Activated CD4-positive, alpha-beta T cell treated with anti-CD3 and anti-CD28 coated beads, Interleukin-2, amount 10 ng/mL, durations not matched to agents 7 days and 5 days (primary cell): ENCODE measurements at places on chromosomes 7 and 10. TPM values are rescaled to one million over a fixed set of nuclear protein-coding genes. Genes with fewer than 3 reads are reported as not detected.

Gene CTBP2
- total RNA-seq: not detected

Gene GPC2
- 20.9 TPM for total RNA-seq

DNA sequence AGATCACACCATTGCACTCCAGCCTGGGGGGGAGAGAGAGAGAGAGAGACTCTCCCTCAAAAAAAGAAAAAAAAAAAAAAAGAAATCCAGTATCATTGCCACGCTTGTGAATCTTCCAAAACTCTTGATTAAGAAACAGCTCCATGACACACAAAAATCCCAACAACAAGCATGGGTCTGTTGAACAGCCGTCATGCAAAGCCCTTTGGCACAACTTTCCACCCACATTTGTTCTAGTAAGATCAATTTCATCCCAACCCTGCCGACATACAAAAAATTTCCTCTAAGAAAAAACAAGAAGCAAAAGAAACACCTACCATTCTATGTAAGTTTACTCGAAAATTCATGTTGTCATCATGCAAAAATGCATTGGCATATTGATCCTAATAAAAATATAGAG is 62.8 kb downstream of the ARMH3 start:
- H3K36me3 ChIP-seq: peaks cover 25% of the 10 kb centered on the region
- no peak overlapping the region for H3K27ac ChIP-seq
- H3K4me3 ChIP-seq: no peak overlapping the region

DNA sequence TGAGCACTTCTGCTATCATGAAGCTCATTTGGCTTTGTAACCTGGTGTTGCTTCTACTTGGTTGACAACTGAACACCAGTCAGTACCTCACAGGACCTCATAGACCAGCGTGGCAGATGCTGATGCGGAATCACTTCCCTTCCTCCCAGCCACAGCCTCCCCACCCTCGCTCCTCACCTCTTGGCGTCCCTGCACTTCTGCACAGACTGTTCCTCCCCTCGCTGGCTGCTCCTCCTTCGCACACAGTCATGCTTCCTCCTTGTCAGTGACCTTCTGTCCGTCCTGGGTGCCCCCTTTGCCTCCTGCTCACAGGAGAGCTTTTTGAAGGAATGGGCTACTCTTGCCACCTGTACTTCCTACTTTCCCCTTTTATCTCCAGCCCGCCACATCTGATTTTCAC is 61.4 kb upstream of the CTBP2 start:
- no peaks in the 10 kb centered on the region for H3K36me3 ChIP-seq
- no peaks in the 10 kb centered on the region for H3K4me1 ChIP-seq

DNA sequence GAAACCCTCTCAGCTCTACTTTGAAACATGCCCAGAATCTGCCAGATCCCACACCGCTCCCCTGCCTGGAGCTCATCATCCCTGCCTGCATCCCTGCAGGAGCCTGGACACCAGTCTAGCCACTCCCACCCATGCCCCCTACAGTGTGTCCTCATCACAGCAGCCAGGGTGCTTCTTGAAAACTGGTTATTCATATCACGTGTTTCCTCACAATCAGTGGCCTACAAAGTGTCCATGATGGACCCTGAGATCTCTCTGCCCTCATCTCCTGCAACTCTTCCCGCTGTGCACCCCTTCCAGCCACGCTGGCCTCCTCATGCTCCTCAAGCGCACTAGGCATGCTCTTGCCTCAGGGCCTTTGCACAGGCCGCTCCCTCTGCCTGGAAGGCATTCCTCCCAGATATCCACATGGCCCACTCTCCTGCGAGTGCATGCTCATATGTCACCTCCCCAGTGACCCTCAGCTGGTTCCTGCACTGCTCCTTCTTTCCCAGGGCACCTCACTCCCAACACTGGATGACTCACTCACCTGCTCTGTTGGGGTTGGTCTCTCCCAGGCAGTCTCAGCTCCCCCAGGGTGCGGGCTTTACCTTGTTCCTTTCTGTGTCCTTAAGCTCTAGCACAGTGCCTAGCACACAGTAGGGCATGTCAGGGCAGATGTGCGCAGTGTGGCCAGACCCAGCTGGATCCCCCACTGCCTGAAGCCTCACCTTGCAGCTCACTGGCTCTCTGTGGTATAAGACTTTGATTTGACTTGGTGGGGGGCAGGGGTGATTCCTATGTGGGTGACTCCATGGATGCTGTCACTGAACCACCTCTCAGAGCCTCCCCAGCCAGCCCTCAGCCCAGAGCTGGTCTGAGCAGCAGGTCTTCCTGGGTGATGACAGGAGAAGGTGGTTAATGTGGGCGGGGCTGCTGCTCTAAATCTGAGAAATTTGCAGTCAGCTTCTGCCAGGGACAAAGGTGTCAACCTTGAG is 37.3 kb downstream of the CDH23 start:
- no peak overlapping the region for H3K27ac ChIP-seq
- no peak overlapping the region for H3K4me3 ChIP-seq
- no peak for DNase-seq
- H3K4me1 ChIP-seq: no peaks in the 10 kb centered on the region
- no peaks in the 10 kb centered on the region for H3K36me3 ChIP-seq

- H3K4me3 ChIP-seq: no peak overlapping the region
- no peak for DNase-seq
- peaks cover 10% of the 10 kb centered on the region for H3K27me3 ChIP-seq
- no peaks in the 10 kb centered on the region for H3K4me1 ChIP-seq
Observed at GRCh38 chr10:129945941-129946760, 17.9 kb downstream of the EBF3 start.

GRCh38 chr7:80614851-80615271 is 23.6 kb upstream of the CD36 start:
- H3K27ac ChIP-seq: no peak overlapping the region
- peaks cover 3% of the 10 kb centered on the region for H3K27me3 ChIP-seq
- H3K36me3 ChIP-seq: no peaks in the 10 kb centered on the region
- no peak overlapping the region for H3K4me3 ChIP-seq
- DNase-seq: no peak
- no peaks in the 10 kb centered on the region for H3K4me1 ChIP-seq

GRCh38 chr10:113028456-113029440 is 78.7 kb downstream of the TCF7L2 start:
- no peaks in the 10 kb centered on the region for H3K36me3 ChIP-seq
- H3K4me3 ChIP-seq: no peak overlapping the region
- H3K27ac ChIP-seq: no peak overlapping the region
- H3K4me1 ChIP-seq: no peaks in the 10 kb centered on the region
- DNase-seq: no peak
- peaks cover 33% of the 10 kb centered on the region for H3K27me3 ChIP-seq

- no peak for DNase-seq
- no peak overlapping the region for H3K27ac ChIP-seq
- no peak overlapping the region for H3K4me3 ChIP-seq
- H3K4me1 ChIP-seq: no peaks in the 10 kb centered on the region
- H3K36me3 ChIP-seq: no peaks in the 10 kb centered on the region
Observed at GRCh38 chr7:133419041-133419440, 166.2 kb downstream of the EXOC4 start.

DNA sequence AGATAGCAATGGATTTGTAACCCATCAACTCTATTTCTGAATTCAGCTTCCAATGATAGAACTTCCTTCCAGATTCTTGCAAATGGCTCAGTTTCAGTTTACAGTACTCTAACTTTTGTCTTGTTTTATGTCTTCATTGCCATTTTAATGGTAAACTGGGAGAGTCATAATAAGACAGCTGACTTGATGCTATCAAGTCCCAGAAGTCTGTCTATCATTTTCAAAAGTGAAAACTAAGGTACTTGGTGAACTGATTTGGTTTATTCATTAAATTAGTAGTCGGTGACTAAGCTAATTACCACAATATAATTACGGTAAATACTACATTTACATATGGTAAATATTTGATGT is 25.0 kb downstream of the RTKN2 start:
- H3K27ac ChIP-seq: peak overlapping the region; percentile 83
- H3K36me3 ChIP-seq: peaks cover 5% of the 10 kb centered on the region
- H3K4me3 ChIP-seq: peak overlapping the region; percentile 35
- H3K27me3 ChIP-seq: no peaks in the 10 kb centered on the region

DNA sequence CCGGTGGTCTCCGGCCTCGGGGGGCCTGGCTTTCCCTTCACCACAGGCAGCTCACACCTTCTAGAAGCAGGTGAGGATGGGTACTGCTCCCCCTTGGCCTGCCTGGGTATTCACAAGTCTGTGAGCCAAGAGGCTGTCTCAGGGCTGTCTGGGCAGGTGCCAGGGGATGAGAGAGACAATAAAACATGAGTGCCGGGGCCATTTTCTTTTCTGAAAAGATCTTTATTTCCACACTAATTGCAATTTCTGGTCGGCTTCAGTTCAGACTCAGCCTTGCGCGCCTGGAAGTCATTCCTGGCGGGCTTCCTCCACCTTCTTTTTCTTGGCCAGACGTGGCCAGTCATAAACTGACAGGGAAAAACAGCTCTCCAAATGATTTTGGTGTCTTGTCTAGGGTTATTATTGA is 171.2 kb downstream of the ARHGAP12 start:
- no peak overlapping the region for H3K4me3 ChIP-seq
- no peak overlapping the region for H3K27ac ChIP-seq
- H3K36me3 ChIP-seq: no peaks in the 10 kb centered on the region
- H3K27me3 ChIP-seq: no peaks in the 10 kb centered on the region
- peaks cover 15% of the 10 kb centered on the region for H3K4me1 ChIP-seq
